ENCODE measurements at places on chromosomes 5 and 9.

- no peak for DNase-seq
Observed at GRCh38 chr9:19288081-19288480, 57.6 kb downstream of the DENND4C start.

GRCh38 chr5:57319628-57320027, 145.8 kb downstream of the GPBP1 start:
- no peak for DNase-seq

GRCh38 chr5:170108266-170108785, 2.6 kb downstream of the FOXI1 start:
- no peak for DNase-seq

DNA sequence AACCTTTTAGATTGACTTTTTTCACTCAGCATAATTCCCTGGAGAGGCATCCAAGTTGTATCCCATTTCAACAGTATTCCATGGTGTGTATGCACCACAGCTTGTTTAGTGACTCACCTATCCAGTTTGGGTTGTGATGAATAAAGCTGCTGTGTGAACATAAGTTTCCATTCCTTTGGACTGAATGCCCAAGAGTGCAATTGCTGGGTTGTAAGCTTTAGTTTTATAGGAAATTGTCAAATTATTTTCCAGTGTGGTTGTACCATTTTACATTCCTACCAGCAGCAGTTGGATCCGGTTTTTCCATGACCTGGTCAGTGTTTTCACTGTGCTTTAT, 60.9 kb upstream of the TMED7 start:
- no peak for DNase-seq

- DNase-seq: no peak
Observed at GRCh38 chr5:6347673-6348072, 30.7 kb downstream of the MED10 start.

- no peak for DNase-seq
Observed at GRCh38 chr9:135613946-135614805, 25.2 kb downstream of the GLT6D1 start.

GRCh38 chr5:61357745-61358144, 25.7 kb downstream of the ZSWIM6 start:
- DNase-seq: no peak

Data from stimulated activated CD4-positive, alpha-beta T cell treated with anti-CD3 and anti-CD28 coated beads, Interleukin-15, amount 100 ng/mL, for 1 hour (primary cell).